ENCODE measurements at places on chromosomes 16 and 17.

DNA sequence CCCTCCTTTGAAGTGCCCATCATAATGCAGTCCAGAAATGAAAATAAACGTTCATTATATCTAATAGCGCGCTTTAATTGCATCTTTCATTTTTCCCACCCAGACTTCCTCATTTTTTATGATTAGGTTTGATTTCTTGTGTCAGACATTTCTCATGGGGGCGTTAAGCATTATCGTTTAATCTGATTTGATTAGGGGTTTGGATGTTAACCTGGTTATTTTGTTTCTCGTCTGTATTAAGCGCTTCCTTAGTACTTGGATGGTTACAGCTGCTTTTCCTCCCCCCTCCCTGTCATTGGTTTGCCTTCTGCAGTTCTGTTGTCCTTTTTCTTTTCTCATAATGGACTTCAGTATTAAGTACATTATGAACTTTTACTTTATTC lies 540 bp downstream of the MFSD11 start:
- no peak for DNase-seq

GRCh38 chr17:59332749-59333377 lies 1.4 kb downstream of the YPEL2 start:
- peak; percentile 19 for DNase-seq

DNA sequence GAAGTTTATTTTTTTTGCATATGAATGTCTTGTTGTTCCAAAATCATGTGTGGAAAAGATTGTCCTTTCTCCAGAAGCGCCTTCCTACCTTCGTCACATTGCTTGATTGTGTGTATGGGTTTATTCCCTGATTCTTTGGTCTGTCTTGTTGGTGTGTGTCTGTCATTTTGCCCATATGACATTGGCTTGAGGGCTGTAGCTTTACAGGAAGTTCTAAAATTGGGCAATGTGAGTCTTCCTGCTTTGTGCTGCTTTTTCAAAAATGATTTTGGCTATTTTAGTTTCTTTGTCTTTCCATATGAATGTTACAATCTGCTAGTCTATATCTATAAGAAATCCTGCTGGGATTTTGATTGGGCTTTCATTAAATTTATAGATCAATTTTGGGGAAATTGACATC lies 217.2 kb downstream of the SNX29 start:
- no peak for DNase-seq

GRCh38 chr17:56727876-56728617 lies 105.7 kb downstream of the C17orf67 start:
- no peak for DNase-seq

DNA sequence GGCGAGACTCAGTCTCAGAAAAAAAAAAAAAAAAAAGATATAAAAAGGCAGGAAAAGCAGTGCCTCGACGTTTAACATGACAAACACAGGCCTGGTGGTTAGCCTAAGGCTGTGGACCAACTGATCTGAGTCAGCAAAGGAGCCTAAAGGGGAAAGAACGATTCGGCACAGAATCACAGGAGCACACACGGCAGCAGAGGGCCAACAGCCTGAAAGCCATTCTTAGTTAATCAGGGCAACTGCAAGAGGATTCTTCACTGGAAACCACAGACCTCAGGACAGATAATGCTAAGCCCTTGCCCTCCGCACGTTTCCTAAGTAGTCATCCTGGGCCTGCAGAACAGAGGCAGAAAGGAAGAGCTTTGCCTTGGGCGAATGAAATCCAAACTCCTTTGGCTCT lies 14.7 kb downstream of the TMEM11 start:
- DNase-seq: no peak

DNA sequence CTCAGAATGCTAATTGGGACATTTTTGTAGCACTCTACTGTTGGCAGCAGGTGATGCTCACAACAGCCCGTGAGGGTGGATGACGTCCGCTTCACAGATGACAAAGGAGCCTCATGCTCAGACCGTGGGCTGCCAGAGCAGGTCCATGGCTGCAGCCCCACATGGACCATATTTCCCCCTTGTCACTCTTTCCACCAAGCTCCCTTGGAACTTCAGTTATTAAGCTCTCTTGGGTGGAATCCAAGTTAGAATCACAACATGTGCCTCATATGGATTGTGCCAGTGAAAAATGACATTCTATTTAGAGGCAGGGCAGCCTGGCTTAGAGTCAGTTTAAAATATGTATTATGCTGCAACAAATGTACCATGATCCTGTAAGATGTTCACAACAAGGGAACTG lies 33.2 kb upstream of the STH start:
- no peak for DNase-seq

DNA sequence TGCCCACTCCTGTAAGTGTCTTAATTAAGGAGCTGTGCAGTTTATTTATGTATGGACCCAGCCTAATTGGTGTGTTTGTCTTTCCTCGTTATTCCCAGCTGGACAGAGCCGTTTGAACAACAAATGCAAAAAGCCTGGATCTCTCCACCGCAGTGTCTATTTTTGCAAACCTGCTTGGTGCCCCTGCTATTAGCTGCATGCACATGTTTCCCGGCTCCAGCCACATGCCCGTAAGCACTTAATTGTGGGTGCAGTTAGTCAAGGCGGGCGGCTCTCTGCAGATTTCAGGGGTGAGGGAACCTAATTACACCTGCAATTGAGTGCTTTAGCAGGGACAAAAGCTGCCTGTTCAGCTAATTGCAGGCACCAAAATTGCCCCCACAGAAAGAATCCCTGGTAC lies 74.0 kb upstream of the GSE1 start:
- no peak for DNase-seq

- peak; percentile 38 for DNase-seq
Observed at GRCh38 chr16:20944861-20945574, 44.4 kb downstream of the LYRM1 start.
